ENCODE measurements at places on chromosomes 4 and X. TPM values are rescaled to one million over a fixed set of nuclear protein-coding genes. Genes with fewer than 3 reads are reported as not detected.
A peak's percentile ranks its signal among the peaks of the same experiment; 100 is the strongest.

DNA sequence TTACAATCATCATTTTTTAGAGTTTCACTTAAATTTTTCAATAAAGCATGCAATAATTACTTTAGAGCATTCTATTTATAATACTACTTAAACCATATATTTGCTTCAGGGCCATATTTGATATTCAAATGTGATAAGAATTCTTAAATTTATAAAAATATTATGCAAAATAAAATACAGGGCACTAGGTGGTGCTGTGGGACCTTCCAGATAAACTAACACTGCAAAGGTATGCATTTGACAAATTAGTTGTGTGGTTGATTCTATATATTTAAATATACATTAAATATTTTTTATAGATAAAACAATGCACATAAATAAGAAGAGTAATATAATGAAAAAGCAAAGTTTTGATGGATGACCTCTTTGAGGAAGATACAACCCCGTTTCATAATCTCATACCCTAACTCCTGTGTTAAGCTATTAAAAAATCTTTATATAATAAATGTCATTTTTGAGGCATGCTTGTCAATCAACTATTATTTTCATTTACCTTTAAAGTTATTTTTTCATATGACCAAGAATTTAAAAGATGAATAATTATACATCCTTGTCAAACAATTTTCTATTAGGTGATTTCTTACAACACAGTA is 128.4 kb downstream of the REELD1 start:
- DNase-seq: no peak
- no peaks in the 10 kb centered on the region for H3K4me1 ChIP-seq
- H3K27ac ChIP-seq: no peak overlapping the region
- no peaks in the 10 kb centered on the region for H3K36me3 ChIP-seq
- H3K27me3 ChIP-seq: no peaks in the 10 kb centered on the region

DNA sequence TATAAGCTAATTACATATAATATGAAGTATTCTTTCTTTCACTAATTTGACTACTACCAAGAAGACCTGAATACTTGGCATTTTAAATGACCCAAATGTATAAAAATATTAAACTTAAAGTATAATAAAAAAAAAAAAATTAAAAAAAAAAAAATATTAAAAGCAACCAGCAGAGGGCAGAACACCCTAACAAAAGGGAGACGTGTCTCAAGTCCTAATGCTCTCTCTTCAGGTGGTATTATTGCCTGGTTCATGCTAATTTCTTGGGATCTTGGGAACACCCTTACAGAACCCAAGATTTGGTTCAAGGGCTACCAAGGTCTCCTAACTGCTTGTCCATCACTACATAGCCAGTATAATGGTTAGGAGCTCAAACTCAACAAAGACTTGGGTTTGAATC is 754.8 kb downstream of the RAB28 start:
- no peak for DNase-seq
- H3K27me3 ChIP-seq: peaks cover 9% of the 10 kb centered on the region
- H3K27ac ChIP-seq: no peak overlapping the region
- no peak overlapping the region for H3K4me3 ChIP-seq
- no peaks in the 10 kb centered on the region for H3K36me3 ChIP-seq
- H3K4me1 ChIP-seq: no peaks in the 10 kb centered on the region

DNA sequence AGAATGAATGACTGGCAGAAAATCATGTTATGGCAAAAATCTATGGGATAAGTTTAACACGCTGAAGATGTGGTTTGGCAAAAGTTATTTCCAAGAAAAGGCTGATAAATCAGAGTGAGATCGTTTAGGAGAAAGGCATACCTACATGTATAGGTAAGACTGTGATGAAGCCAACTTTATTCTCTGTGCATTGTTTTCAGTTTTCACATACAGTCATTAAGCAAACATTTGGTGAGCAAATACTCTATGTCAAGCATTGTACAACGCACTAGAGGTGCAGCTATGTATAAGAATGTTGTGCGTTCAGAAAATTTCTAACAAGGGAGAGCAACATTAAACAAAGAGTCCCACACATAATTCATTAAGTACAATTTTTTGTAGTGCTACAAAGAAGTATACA is 121.7 kb downstream of the TEX13A start:
- no peak overlapping the region for H3K27ac ChIP-seq
- H3K4me1 ChIP-seq: no peaks in the 10 kb centered on the region
- DNase-seq: no peak
- no peaks in the 10 kb centered on the region for H3K36me3 ChIP-seq

The EPGN gene
- not detected for polyA plus RNA-seq

The TIGD2 gene
- polyA plus RNA-seq: 3.0 TPM

DNA sequence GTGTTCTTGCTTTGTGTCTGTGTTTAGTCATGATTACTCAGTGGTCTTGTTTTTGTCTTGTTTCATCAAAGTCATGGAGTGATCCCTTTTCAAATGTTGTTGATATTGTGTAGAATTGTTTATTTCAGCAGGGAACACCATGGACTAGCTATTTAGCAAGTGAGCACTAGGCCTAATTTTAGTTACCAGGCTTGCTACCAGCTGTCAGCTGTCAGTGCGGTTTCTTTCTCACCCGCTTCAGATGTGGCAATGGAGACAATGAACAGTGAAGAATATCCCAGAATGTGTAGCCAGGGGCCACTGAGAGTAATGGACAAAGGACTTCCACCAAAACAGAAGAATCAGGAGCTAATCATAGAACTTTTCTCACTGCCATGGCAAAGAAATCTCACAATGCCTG is 432.8 kb upstream of the FMR1 start:
- no peak overlapping the region for H3K4me3 ChIP-seq
- DNase-seq: no peak
- no peak overlapping the region for H3K27ac ChIP-seq
- no peaks in the 10 kb centered on the region for H3K36me3 ChIP-seq
- no peaks in the 10 kb centered on the region for H3K4me1 ChIP-seq

DNA sequence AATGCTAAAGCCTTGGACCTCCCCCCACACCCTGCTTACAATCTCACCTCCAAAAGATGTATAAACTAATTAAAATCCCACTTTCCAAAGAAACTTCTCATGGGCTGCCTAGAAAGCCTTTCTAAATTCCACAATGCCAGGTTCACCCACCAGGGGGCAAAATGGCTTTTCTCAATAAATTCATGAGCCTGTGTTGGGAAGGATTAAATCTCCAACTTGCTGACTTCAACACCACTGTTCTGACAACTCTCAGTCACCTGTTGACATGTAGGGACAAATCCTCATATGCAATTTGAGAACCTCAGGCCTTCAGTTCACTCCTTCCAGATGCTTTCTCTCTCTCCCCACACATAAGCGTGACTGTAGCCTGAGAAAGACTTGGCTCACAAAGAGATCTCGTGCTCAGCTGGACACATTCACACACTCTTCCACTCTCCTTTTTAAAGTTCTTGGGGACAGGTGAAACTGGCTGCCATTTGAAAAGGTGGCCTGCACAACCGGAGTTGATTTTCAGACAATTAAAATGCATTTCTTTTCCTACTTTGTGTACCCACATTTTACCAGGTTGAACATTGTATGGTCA is 88.6 kb upstream of the PRPS2 start:
- no peaks in the 10 kb centered on the region for H3K27me3 ChIP-seq
- H3K27ac ChIP-seq: no peak overlapping the region
- no peak for DNase-seq

DNA sequence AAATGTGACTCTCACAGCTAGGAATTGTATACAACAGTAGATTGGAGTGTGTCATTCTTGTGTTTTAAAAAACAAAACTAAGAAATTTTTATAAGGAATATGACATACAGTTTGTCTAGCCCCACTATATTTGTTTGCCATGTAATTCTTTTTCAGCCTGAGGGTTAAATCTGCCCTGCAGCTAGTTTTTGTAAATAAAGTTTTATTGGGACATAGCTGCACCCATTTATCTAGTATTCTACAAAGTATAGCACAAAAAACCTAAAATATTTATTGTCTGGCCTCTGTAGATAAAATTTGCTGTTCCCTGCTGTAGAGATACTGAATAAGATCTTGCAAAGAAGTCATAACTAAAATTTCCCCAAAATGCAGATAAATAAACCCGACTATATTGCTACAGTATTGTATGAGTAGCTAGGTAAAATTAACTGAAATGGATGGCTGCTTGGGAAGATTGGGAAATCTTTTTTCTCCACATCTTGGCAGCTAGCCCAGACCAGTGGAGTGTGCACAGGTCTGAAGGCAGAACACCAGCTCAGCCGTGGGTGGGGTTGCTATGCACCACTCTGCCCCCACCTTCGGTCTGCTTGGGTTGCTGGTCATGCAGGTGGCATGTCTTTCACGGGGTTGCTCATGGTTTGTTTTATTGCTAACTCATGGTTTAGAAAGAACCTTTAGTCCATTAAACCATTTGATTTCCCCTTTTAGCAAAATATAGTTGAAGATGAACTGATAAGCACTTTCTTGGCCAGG is 127.9 kb downstream of the KLHL8 start:
- H3K36me3 ChIP-seq: peaks cover 26% of the 10 kb centered on the region
- H3K27ac ChIP-seq: peak overlapping the region; percentile 35
- peaks cover 16% of the 10 kb centered on the region for H3K4me1 ChIP-seq
- H3K4me3 ChIP-seq: no peak overlapping the region
- no peaks in the 10 kb centered on the region for H3K27me3 ChIP-seq

DNA sequence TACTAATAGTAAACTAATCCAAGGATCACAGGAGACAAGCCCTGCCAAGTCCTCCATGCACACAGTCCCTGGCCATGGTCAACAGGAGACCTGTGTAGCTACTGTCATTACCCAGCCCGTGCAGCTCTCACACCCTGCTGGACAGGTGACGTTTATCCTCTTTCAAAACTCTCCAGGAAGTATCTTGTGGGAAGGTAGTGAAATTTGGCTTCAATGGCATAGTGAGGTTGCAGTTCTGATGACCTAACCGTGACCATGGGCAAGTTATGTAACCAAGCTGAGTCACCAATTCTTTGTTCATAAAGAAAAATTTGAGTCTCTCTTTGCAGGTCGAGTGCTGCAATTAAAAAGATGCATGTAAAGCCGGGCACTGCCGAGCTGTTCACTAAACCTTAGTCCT is 11.3 kb upstream of the SLC2A9 start:
- no peak overlapping the region for H3K4me3 ChIP-seq
- no peak for DNase-seq
- peak overlapping the region; percentile 0 for H3K27ac ChIP-seq
- peaks cover 11% of the 10 kb centered on the region for H3K4me1 ChIP-seq
- no peaks in the 10 kb centered on the region for H3K36me3 ChIP-seq
- no peaks in the 10 kb centered on the region for H3K27me3 ChIP-seq

GRCh38 chr4:106687026-106687425 is 318.4 kb upstream of the GIMD1 start:
- H3K4me1 ChIP-seq: no peaks in the 10 kb centered on the region
- H3K27ac ChIP-seq: no peak overlapping the region
- no peaks in the 10 kb centered on the region for H3K36me3 ChIP-seq

The IQSEC2 gene
- 5.2 TPM for polyA plus RNA-seq

DNA sequence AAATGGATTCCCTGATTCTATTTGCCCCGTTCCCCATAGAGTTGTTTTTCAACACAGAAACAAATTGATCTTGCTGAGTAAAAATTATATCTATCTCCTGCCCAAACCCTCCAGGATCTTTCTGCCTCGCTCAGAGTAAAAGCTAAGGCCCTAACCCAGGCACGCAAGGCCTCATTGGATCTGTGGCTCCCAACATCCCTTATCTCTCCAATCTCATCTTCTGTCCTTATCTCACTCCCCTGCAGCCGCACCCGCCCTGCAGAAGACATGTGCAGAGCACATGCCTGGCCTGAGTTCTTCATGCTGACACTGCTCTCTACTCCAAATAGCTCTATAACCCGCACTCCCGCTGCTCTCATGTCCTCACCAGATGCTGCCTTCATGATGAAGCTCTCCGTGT is 543.8 kb upstream of the ZFP42 start:
- no peaks in the 10 kb centered on the region for H3K4me1 ChIP-seq
- H3K4me3 ChIP-seq: no peak overlapping the region
- H3K27me3 ChIP-seq: no peaks in the 10 kb centered on the region
- DNase-seq: no peak
- no peaks in the 10 kb centered on the region for H3K36me3 ChIP-seq
- H3K27ac ChIP-seq: no peak overlapping the region

The DDX60 gene
- polyA plus RNA-seq: 10.1 TPM

The ATP11C gene
- polyA plus RNA-seq: 6.0 TPM

GRCh38 chrX:118211891-118212816 is 95.5 kb upstream of the KLHL13 start:
- no peaks in the 10 kb centered on the region for H3K36me3 ChIP-seq
- no peak for DNase-seq
- no peaks in the 10 kb centered on the region for H3K27me3 ChIP-seq
- no peak overlapping the region for H3K27ac ChIP-seq
- H3K4me3 ChIP-seq: no peak overlapping the region

- H3K36me3 ChIP-seq: no peaks in the 10 kb centered on the region
- no peaks in the 10 kb centered on the region for H3K27me3 ChIP-seq
- H3K4me1 ChIP-seq: no peaks in the 10 kb centered on the region
- peak; percentile 92 for DNase-seq
Observed at GRCh38 chr4:164956766-164957643, 20.5 kb downstream of the TRIM61 start.

DNA sequence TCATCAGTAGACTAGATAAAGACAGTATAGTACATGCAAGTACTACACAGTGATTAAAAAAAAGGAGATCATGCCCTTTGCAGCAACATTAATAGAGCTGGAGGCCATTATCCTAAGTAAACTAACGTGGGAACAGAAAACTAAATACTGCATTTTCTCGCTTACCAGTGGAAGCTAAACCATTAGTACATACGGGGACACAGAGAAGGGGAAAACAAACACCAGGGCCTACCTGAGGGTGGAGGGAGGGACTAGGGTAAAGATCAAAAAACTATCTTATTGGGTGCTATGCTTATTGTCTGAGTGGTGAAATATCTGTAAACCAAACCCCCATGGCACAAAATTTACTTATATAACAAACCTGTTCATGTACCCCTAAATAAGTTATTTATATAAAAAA is 836.9 kb downstream of the SH3BGRL start:
- H3K27ac ChIP-seq: no peak overlapping the region
- H3K4me1 ChIP-seq: no peaks in the 10 kb centered on the region
- no peak for DNase-seq
- no peaks in the 10 kb centered on the region for H3K36me3 ChIP-seq
- no peak overlapping the region for H3K4me3 ChIP-seq

The MAOA gene
- polyA plus RNA-seq: 3.8 TPM

DNA sequence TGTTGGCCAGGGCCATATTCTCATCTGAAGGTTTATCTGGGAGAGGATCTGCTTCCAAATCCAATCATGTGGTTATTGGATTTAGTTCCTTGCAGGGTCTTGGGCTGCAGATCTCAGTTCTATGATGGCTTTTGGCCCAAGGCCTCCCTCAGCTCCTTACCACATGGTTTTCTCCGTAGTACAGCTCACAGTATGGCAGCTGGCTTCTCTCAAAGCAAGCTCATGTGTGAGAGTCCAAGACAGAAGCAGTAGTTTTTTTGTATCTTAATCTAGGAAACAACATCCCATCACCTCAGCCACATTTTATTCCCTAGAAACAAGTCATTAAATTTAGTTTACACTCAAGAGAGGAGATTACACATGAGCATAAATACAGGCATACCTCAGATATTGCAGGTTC is 24.5 kb downstream of the MND1 start:
- no peaks in the 10 kb centered on the region for H3K27me3 ChIP-seq
- no peak overlapping the region for H3K4me3 ChIP-seq
- H3K36me3 ChIP-seq: no peaks in the 10 kb centered on the region
- H3K4me1 ChIP-seq: no peaks in the 10 kb centered on the region
